ENCODE measurements at places on chromosomes 13 and 19.

DNA sequence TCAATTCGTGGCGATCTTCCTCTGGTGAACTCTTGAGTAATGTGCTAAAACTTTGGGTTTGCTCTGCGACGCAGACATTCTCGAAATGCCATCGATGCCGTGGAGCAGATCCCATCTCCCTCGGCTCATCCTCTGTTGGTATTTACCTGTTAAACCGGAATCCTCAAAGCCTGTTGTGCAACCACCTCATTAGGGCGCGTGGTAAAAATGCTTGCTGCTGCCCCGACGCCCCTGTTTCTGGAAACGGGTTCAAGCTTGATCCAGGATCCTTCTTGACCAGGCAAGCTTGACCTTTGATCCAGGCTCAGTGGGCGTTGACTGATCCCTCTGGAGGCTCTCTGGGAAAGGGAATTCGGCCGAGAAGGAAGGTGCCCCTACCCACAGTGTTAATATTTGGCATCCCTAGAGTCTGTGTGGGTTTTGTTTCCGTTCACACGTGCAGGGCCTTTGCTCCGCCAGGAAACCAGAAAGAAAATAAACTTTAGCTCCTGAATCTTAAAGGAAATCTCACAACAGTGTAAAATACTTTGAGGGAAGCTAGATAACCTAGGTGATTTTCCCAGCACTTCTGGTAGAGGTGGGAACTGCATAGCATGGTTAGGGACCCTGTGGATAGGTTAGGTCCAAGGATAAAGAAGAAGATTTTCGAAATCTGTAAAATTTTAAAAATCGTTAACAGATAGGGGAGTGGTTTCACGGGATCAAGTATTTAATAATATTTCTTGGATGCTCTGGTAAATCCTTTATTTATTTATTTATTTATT is 1.1 kb downstream of the LSM14A start:
- DNase-seq, result peak; percentile 62

GRCh38 chr13:83281654-83282053 is 600.6 kb downstream of the SLITRK1 start:
- DNase-seq, result no peak

- DNase-seq, result no peak
Observed at GRCh38 chr13:54513254-54513653, 1484.6 kb downstream of the OLFM4 start.

GRCh38 chr19:47331490-47331889 is 485 bp upstream of the C5AR2 start:
- no peak for DNase-seq

DNA sequence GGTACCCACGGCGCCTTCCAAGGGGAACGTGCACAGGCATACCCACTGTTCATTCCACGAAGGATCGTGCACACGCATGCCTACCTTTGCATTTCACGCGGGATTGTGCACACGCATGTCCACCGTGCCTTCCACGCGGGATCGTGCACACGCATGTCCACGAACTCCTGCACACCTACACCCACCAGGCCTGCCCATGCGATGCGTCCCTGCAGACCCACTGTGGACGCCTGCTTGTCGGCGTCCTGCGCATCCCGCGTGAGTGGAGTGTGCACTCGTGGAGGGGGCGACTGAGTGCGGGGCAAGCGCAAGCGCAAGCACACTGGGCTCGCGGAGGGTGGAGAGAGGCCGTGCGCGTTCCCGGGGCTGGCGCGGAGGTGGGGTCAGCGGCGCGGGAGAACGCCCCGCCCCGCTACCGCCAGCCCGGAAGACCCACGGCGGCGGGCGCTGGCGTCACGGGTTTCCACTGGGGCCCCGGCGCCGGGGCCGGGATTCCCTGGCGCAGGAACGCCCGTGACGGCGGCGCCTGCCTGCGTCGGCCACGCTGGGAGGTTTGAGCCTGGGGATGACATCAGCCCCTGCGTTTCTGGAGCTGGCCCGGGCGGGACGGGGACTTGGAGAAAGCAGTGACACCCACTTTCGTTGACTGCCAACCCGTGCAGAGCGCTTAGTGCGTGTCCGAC is 18.7 kb downstream of the GADD45B start:
- DNase-seq, result peak; percentile 76

DNA sequence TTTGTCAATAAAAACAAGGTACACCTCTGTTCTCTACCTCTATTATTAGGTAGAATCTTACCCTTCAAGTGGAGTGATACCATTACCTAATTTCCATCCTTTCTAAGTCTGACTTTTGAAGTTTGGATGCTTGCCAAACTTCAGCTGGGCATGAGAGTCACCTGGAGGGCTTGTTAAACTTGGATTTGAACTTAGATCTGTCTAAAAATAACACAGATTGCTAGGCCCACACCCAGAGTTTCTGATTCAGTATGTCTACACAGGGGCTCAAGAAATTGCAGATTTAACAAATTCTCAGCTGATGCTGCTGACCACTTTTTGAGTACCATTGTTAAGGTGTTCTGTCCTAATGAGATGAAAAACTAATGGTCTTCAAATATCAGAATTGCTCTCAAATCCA is 512.2 kb downstream of the LMO7 start:
- no peak for DNase-seq

GRCh38 chr19:10339380-10339960 is at the start of gene ICAM3:
TSS of gene ICAM3 (minus strand) at chr19:10339624. CDS start at chr19:10339614, 10 bp downstream.
- no peak for DNase-seq

DNA sequence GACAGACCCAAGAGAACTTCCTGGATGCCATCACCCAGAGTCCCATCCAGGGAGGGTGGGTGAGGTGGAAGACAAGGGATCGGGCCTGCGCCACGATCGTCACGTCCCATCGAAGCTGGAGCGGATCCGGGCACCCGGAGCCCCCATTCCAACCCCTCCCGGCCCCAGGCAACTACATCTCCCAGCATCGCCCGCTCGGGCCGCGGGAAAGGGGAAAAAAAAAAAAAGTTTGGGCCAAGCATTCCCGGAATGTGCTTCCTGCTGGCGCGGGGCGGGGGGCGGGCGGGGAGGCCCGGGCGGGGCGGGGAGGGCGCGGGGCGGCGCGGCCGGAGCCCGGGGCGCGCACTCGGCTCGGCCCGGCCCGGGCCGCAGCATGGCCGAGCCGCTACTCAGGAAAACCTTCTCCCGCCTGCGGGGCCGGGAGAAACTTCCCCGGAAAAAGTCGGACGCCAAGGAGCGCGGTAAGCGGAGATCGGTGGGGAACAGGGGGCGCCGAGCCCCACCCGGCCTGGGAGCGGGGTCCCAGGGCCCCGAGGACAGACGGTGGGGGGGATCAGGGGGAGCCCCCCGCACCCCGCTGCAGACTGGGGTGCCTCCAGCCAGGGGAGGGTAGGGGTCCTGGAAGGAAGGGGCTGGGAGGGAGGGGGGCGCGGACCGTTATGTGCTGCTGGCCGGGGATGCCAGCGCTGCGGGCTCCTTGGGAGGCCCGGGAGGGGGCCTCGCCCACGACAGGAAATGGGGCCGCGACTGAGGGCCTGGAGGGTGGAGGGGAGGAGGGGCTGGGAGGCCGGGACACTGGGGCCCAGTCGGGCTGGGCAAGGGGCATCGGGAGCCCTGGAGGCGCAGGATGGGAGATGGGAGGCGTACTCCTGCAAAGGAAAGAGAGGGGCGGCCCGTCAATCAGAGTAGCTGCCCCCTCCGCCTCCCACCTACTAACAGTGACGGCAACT is at the start of gene SYDE1:
Gene SYDE1 (plus strand): TSS at position 341 of the 950 bp plus-strand sequence. CDS start 33 bp downstream, at position 374.
- DNase-seq, result peak; percentile 90

GRCh38 chr13:51764184-51765141 is 39.5 kb downstream of the DHRS12 start:
- peak; percentile 78 for DNase-seq

- peak; percentile 96 for DNase-seq
Observed at GRCh38 chr19:38693380-38694223, 46.2 kb downstream of the ACTN4 start.

GRCh38 chr13:111491021-111491420 is 170.6 kb downstream of the TEX29 start:
- DNase-seq, result no peak

- DNase-seq, result no peak
Observed at GRCh38 chr13:96391606-96392005, 301.7 kb downstream of the HS6ST3 start.

DNA sequence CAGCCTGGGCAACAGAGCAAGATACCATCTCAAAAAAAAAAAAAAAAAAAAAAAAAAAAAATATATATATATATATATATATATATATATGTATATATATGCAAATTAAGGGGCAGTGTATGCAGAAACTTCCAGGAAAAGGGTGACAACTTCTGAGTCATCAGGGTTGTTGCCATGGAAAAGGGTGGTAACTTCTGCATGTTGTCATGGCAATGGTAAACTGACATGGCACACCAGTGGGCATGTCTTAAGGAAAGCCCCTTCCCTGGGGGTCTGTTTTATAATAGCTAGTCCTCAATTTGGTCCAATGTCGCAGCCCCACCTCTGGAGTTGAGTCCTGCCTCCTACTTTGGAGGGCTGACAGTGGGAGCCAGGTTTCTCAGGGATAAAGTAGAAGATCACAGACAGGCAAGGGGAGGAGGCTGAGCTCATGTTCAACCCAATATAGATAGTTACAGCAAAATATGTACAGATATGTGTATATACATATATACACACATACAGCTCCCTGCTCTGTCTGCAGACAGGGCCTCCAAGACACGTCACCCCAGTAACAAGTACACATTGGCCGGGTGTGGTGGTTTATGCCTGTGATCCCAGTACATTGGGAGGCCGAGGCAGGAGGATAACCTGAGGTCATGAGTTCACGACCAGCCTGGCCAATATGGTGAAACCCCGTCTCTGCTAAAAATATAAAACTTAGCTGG is 7.2 kb upstream of the FCHO1 start:
- DNase-seq, result no peak

DNA sequence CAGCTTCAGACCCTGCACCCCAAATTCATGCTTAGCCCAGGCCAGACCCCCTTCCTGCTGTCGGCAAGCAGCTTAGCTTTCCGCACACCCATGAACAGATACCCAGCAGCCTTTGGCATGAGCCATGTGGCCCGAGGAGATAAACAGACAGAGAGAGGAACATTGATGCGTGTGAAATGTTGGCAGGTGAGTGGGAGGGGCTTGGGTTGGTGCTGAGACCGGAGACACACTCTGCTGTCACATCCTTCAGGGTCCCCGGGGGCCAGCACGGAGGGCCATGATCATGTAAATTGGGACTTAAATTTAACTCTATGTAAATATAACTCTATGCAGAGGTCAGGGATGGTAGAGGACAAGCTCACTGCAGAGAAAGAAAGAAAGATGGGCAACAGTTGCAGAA is 1.5 kb downstream of the CD22 start:
- no peak for DNase-seq

DNA sequence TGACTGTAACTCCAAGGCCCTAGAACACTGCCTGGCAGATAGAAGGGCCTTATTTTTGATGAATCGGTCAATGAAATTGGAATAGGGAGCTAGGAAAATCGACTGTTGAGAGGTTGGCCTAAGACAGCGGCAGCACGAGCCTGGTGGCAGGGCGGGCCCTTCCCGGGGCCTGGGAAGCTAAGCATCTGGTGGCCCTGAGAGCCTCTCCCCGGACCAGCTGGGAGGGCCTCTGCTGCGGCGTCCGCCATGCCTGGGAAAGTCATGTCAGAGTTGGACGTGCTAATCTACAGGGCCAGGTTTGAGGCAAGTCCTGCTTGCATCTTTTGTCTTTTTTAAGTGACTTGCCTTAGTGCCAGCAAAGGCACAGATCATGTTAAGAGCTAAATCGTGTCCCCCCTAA is 11.2 kb upstream of the GPR12 start:
- no peak for DNase-seq

- peak; percentile 23 for DNase-seq
Observed at GRCh38 chr13:31670831-31671617, 68.3 kb upstream of the RXFP2 start.

DNA sequence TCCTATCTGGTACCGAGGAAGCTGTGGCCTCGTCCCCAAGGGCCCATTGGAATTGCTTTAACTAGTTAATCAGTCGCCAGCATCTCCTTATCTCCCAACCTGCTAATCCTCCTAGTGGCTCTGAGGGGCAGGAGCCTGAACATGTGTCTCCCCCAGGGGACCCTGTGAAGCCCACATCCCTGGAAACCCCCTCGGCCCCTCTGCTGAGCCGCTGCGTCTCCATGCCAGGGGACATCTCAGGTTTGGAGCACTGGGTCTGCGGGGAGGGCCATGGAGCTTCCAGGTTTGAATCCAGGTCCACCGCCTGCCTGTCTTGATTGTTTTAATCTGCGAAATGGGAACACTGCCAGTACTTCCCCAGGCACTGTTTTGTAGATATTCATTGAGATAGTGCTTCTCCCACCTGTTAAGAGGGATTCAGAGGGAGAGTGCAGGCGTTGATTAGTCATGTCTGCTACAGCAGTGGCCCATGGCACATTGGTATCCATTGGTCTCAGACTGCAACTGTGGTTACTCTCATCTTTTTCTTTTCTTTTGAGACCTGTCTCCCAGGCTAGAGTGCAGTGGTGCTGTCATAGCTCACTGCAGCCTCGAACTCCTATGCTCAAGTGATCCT is 6.4 kb downstream of the PNPLA6 start:
- DNase-seq, result no peak

- peak; percentile 84 for DNase-seq
Observed at GRCh38 chr13:110499621-110500281, 61.8 kb downstream of the RAB20 start.

DNA sequence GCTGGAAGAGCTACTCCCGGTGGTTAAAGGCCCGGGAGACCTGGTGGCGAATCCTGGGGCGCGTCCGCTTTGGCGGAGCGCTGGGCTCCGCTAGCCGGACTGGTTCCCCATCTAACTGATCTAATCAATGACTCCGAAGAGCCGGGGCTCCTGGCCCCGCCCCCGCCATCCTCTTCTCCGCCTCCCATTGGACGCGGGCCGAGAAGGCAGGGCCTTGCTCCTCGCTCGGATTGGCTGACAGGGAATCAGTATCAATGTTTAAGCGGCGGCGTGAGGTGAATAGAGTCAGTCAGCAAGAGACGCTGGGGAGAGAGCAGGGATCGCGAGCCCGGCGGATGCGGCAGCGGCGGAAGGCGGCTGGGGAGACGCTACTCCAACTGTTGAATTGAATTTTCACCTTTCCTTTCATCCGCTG is 1.7 kb upstream of the PCDH17 start:
- no peak for DNase-seq

DNA sequence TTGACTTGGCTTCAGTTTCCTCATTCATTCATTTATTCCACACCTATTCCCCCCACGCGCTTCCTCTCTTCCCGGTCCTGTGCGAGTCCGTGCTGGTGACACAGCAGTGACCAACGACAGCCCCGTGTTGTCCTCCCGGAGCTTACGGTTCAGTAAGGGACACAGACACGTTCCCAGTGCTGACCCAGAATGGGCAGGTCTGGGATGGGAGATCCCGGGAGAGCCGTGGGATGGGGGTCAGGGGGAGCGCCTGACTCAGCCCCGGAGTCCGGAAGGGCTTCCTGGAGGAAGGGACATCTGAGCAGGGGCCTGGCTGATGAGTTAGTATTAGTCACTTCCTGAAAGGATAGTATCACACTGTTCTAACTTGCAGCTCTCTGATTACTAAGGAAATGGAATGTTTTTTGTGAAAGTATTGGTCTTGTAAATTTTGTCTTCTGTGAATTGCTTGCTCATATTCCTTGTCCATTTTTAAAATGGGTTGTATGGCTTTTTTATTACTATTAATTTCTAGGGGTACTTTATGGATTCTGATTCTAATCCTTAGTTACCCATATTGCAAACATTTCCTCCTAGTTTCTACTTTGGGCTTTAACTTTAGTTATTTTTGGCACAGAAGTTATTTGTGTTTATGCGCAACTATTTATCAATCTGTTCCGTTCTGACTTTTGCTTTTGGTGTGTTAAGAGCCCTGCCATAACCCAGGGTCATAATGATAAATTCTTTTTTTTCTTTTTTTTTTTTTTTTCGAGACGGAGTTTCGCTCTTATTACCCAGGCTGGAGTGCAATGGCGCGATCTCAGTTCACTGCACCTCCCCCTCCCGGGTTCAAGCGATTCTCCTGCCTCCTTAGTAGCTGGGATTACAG is 708 bp upstream of the ERCC1 start:
- DNase-seq, result peak; percentile 98

GRCh38 chr19:3360421-3361383 is 5.7 kb upstream of the NFIC start:
- peak; percentile 38 for DNase-seq
